ENCODE measurements at places on chromosomes 5 and 9.

- no peak for DNase-seq
These were observed 63.6 kb downstream of the ADAMTS2 start for GRCh38 chr5:179281694-179282093.

DNA sequence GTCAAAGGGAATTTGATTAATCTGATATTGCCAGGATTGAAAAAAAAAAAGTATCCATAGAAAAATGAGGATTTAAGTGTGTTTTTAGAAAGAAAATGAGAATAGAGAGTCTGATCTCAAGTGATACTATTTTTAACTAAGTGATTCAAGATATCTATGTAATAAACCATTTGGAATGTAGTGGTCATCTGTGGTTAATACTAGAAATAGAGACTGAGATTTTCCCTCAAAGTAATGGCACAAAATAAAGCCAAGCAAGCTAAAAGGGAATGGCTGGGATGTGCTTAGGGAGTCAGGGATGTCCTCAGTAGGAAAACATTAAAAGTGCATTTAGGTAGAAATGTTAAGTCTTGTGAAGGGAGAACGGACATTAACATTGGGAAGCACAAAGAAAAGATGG lies 90.6 kb downstream of the FBXO4 start:
- no peak for DNase-seq

- peak; percentile 49 for DNase-seq
These were observed 54.1 kb downstream of the GDA start for GRCh38 chr9:72203205-72203803.

- no peak for DNase-seq
These were observed 127.0 kb upstream of the PLCXD3 start for GRCh38 chr5:41637424-41637823.

- DNase-seq: peak; percentile 33
These were observed 6.0 kb upstream of the CCIN start for GRCh38 chr9:36163049-36163785.

- no peak for DNase-seq
These were observed 182.9 kb upstream of the NUDT12 start for GRCh38 chr5:103745353-103746065.

- DNase-seq: peak; percentile 30
These were observed 59.2 kb upstream of the ADAMTS2 start for GRCh38 chr5:179404321-179405053.

DNA sequence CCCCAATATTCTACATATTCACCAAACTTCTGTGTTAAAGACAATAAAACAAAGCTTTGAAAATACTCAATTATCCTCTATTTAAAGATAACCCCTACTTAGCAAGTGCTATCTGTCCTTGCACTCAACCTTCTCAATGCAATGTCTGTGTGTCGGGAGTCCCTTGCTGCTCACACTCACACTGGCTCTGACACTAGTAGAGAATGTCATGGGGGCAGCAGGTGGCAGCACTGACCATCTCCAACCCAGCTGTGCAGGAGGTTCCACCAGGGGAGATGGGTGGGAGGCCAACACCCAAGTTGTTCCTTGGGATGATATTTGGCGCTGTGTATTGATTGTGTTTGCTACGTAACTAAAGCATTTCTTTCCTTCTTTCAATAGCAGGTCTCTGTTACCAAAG lies 59.4 kb upstream of the SIMC1 start:
- no peak for DNase-seq

GRCh38 chr5:147913786-147914185 lies 7.4 kb upstream of the C5orf46 start:
- no peak for DNase-seq

- no peak for DNase-seq
These were observed 54.5 kb downstream of the BNC2 start for GRCh38 chr9:16816011-16816410.

GRCh38 chr5:177111720-177112394 lies 21.7 kb upstream of the NSD1 start:
- peak; percentile 72 for DNase-seq

DNA sequence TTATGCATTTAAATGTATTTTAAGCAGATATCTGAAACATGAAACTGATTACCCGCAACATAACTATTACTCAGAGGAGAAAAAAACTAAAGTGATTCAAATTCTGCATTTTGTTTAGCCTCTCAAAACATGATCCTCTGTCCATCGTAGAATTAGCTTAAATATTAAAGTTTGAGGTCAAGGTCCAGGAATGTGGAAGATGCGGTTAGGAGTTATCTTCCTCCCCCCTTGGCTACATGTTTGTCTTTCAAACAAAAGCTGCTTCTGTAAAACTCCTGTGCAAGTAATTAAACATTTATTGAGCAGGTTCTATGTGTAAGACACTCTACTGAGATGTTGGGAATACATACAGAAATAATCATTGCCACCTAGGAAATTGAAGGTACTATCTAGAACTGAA lies 175.0 kb upstream of the ISL1 start:
- no peak for DNase-seq

DNA sequence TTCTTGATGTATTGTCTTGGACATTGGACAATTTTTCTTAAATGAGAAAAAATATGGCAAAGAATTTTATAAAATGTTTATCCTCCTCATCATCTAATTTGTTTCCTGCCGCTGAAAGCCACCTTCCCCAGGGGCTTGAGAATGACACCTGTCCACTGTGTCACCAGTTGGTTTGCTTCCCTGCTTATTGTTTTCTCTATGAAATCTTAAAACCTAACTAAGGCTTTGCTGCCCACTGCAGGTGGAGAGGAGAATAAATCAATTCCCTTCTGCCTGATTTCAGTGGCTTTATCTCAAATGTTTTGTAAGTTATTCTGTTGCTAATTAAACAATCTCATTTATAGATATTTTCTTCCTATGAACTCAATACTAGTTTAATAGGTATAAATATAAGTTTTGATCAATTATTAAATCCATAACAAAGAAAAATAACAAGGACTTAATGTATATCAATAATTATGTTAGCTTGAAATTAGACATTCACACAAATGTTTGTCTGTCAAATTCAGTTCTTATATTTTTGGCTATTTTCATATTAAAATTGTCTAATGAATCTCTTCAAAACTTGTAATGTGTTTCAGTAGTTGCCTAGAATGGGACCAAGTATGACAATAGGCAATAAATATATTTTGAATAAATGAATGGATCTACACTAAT lies 822.5 kb downstream of the PTPRD start:
- peak; percentile 43 for DNase-seq

GRCh38 chr9:97592126-97592525 lies 41.0 kb downstream of the TSTD2 start:
- no peak for DNase-seq

DNA sequence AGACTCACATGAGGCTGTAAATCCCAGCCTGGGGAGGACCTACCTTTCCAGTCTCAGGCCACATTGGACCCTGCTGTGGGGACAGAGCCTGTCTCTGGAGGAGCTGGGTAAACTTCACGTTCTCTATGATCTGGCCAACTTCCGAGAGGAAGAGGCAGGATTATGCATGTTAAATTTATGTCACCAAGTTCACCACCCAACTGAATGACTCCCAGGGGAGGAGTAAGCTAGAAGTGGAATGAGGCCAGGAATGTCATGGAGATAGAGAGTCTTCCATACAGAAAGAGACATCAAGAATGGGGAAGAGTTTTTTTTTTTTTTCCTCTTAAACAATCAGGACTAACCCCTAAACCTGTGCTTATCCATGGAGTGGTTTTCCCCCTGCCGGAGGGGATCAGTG lies 90.3 kb upstream of the PALM2AKAP2 start:
- no peak for DNase-seq

DNA sequence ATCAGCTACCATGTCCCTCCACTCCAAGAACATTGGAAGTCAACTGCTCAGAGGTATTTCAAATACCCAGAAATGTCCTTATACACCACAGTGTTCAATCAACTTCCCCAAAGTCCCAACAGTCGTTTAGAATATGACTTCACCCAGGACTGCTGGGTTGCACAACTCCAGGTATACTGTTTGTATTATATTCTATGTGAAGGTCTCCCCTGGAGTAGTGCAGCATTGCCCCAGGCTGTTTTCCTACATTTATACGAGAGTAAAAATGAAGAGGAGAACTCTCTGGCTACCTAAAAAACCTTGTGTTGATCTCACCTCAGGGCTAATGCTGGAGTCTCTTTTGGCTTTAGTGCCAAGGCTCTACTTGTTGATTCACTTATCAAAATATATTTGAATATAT lies 183.6 kb upstream of the MAP3K1 start:
- no peak for DNase-seq

- peak; percentile 12 for DNase-seq
These were observed 9.1 kb upstream of the ERMP1 start for GRCh38 chr9:5841771-5842573.

DNA sequence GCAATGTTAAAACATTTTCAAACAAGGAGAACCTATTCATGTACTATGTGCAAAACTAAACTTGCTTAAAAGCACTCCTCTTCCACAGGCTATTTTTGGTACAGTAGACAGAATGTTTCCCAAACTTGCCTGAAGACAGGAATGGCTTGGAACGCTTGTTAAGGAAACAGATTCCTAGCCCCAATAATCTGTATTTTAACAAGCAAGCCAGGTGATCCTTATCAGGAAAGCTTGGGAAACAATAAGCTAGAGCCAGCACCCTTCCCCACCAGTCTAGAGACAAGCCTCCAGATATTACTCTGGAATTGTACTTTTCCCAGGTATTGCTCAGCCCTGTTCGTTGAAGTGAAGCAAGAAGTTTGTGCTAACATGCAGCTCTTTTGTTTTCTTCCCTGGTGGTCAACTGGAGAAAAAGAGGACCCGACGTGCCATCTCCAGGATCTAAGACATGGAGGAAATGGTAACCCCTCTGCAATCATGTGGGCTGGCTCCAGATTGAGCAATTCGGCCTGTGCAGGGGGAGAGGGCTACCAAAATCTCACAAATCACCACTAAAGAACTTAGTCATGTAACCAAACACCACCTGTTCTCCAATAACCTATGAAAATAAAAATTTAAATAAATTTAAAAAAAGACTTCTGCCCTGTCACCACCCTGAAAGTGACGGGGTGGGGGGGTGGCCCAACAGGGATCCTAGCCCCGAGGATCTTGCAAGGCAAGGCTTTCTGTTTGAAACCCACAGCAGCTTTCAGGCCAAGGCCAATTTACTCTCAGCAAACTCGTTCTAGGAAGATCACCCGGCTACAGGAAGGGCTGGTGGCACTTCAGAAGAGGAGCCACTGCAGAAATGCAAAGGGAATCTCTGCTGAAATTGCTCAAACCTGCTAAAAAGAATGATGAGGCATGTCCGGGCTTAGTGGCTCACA lies 48.6 kb downstream of the SHB start:
- no peak for DNase-seq

GRCh38 chr9:12790883-12791282 lies 16.1 kb downstream of the LURAP1L start:
- DNase-seq: no peak

DNA sequence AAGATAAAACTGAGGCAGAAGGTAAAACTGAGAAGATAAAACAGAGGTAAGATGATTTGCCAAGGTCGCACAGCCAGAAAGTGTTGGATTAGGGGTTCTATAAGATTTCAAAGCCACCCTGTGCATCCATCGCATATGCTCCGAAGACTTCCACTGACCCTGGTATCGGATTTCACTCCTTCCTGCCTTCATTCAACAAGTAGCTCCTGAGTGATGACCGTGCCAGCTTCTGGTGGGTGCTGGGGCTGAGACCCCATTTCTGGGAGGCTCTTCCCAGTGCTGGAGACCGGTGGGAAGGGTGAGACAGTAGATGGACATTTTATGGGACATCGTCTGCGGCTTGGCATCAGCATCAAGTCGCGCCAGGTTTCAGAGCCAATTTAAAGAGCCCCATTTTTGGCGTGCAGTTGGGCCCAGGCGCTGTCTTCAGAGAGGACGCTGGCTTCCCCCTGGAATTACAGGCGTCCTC lies 53.7 kb upstream of the DAB2IP start:
- DNase-seq: no peak

DNA sequence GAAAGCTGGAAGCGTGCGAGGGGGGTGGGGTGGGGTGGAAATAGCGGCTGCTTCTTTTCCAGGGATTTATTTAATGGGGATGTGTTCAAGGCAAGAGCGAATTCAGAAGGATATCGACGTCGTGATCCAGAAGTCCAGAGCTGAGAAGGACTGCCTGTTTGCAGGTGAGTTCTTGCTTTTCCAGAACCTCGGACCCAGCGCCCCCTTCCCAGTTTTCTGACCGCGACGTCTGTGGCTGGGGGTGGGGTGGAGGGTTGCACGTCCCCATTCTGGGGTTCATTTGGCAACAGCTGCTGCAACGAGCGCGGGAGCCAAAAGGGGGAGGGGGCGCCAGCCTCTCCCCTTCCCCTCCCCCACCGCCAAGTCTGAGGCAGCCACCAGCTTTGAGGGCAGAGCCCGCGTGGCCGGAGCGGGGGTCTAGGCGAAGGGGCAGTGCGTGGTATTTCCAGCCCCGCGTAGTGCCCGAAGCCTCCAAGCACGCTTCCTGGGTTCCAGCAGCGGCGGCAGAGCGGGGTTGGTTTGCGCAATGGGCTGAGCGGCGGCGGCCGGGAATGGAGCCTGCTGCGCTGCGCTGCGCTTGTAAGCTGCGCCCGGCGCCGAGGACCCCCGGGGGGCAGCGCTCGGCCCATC lies 701 bp downstream of the PARP8 start:
- DNase-seq: peak; percentile 74

DNA sequence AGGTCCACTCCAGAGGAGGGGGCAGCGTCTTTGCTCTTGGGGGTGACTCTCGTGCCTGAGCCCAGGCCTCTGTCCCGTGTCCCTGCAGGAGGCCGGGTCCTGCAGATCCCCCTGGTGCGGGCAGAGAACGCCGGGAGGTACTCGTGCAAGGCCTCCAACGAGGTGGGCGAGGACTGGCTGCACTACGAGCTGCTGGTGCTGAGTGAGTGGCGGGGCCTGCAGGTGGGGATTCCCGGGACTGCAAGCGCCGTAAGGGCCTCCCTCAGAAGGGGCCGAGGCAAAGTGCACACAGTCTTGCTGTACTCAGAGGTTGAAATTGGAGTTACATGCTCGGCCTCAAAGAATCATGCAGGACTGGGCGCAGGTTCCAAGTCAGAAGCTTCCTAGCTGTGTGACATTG lies 62.7 kb upstream of the ASS1 start:
- DNase-seq: no peak

DNA sequence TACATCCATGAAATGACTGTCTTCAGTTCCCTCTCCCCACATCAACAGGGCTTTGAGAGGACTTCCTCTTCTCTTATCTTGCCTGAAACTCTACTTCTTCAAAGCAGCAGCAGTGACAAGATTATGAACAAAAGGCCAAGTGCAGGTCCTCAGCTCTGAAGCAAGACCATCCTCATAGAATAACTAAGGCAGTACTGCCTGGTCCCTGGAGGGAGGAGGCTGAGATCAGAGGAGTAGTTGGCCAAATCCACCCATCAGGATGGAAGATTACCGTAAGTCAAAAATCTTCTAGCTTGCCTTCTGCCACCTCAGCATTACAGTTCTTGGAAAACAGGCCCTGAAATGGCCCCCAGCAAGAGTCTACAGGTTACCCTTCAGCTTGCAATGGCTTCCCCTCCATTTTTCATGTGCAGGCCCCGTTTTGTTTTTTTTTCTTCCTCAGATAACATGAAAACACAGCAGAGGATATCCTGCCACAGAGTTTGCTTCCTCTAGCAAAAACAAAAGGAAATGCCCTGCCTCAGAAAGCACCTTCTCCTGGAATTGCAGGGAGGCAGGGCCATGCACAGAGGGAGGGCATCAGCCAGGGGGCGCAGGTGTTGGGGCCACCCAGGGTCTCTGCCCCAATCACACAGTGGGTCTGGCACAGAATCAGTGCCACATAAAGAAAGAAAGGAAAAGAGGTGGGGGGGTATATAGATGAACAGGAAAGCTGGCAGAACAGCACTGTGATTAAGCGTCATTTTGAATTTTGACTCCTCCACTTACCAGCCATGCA lies 40.0 kb downstream of the KLHL3 start:
- no peak for DNase-seq

- no peak for DNase-seq
These were observed 7.9 kb downstream of the GDNF start for GRCh38 chr5:37831821-37832534.

Data from body of pancreas (tissue), 4 donors.